ENCODE measurements at places on chromosomes 11 and 22. TPM values are rescaled to one million over a fixed set of nuclear protein-coding genes. Genes with fewer than 3 reads are reported as not detected.

The WBP2NL gene
- 0.49 TPM for total RNA-seq

The NFAM1 gene
- total RNA-seq, result 4.9 TPM

The TEF gene
- 27.5 TPM for total RNA-seq

The RTL10 gene
- 6.8 TPM for total RNA-seq

The NXPE4 gene
- not detected for total RNA-seq

- DNase-seq, result no peak
Measured at GRCh38 chr11:30387891-30388861, 65.3 kb downstream of the ARL14EP start.

GRCh38 chr11:45395947-45396346 lies 109.8 kb upstream of the SYT13 start:
- no peak for DNase-seq

- no peak for DNase-seq
Measured at GRCh38 chr11:102465696-102466095, 13.1 kb upstream of the TMEM123 start.

GRCh38 chr11:123493349-123494063 lies 63.4 kb downstream of the GRAMD1B start:
- no peak for DNase-seq

DNA sequence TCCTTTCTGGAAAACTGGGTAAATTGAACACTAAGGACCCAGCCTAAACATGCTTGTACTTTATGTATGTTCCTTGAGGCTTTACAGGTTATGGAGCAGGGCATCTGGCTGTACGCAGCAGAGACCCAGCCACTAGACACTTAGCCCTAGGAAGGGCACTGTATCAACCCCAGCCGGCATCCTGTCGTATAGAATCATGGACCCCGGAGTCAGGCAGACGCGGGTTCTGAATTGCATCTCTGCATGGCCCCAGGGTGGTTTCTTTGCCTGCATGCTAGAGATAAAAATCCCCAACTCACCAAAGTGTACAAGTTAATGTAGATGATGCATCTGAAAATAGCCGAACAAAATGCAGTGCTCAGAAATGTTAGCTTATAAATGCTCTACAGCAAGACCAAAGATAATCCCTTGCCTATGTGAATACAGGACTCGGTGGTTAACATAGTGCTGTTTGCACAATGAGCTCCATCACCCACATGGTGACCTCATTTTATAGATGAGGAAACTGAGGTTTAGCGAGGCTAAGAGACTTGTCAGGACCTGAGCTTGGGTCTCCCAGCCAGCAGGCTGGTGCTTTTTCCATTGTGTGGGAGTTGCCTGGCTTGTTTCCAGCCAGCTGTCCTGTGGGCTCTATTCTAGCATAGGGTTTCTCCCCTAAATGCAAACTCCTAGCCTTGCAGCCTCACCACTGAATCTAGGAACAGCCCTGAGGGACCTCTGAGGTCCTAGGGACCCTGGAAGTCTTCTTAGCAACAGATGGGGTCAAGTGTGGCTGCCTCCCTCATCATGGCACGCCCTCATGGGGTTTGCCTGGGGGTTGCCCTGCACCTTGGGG lies 7.3 kb downstream of the CD6 start:
- no peak for DNase-seq

DNA sequence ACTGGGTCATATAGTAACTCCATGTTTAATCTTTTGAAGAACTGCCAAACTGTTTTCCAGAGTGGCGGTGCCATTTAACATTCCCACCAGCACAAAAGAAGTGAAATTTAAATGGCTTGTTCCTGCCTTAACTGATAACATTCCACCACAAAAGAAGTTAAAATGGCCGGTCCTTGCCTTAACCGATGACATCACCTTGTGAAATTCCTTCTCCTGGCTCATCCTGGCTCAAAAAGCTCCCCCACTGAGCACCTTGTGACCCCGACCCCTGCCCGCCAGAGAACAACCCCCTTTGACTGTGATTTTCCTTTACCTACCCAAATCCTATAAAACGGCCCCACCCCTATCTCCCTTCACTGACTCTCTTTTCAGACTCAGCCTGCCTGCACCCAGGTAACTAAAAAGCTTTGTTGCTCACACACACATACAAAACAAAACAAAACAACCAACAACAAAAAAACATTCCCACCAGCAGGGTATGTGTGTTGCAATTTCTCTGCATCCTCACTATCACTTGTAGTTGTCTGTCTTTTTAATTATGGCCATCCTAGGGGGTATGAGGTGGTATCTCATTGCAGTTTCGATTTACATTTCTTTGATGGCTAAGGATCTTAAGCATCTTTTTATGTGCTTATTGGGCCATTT lies 109.0 kb downstream of the FAR1 start:
- DNase-seq, result no peak

Measured in right cardiac atrium (tissue), 5 donors.